ENCODE measurements at places on chromosomes 3 and 15.

DNA sequence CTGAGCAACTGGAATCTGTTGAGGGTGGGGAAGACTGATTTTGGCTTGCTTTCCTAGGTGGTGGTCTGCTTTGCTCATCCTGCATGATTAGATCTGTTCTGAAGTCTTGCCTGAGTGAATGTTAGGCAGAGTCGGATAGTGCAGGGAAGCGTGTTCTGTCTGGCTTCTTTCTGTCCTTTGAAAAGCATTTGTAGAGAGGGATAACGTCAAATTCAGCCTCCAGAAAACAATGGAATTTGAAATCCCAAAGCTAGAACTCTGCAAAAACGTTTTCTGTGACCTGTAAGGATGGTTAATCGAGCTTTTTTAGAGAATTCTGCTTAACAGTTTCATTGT lies 1.4 kb downstream of the GLCE start:
- no peak for DNase-seq

DNA sequence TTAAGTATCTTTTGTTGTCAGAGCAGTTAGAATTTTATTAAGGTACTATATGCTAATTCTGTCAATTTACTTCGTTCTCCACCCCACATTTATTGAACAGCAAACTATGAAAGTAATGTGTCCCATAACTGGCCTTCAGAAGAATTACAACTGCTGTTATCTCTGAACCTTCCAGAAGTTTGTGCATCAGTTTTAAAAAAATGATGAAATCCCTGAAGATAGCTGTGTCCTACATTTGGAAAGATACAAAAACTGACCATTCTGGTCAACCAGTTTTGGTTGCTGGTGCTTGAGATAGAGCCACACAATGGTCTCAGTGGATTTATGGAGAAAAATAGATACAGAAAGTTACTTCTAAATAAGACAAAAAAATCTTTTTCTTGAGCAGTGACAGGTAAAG lies 5.9 kb downstream of the UBE2Q2 start:
- no peak for DNase-seq

- DNase-seq, result no peak
Measured at GRCh38 chr3:47610583-47610982, 31.9 kb upstream of the CSPG5 start.

- no peak for DNase-seq
Measured at GRCh38 chr3:148136816-148137215, 560.9 kb upstream of the AGTR1 start.

- no peak for DNase-seq
Measured at GRCh38 chr15:91102546-91103330, 2.7 kb downstream of the SV2B start.

DNA sequence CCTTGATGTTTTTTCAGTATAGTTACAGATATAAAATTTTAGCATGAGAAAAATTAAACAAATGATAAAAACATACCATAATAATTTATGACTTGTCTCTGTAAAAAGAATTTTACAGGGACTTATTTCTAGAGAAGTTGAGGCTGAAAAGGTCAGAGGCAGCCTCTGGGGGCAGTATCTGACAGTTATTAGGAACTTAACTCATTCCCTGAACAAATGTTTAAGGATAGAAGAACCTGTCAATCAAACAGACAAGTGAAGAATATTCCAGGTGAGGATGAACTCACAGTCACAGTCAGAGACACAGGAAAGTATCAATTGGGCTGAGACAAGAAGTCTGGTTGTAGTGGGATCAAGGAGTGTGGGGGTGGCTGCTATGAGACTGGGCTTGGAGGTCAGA lies 7.3 kb downstream of the MYLK start:
- DNase-seq, result no peak

GRCh38 chr15:44207643-44208042 lies 12.6 kb upstream of the FRMD5 start:
- no peak for DNase-seq

- DNase-seq, result no peak
Measured at GRCh38 chr15:73130830-73131229, 78.6 kb downstream of the NEO1 start.

- DNase-seq, result no peak
Measured at GRCh38 chr15:101193120-101193644, 58.7 kb downstream of the CHSY1 start.

- DNase-seq, result no peak
Measured at GRCh38 chr3:23640471-23641146, 165.1 kb upstream of the UBE2E1 start.

- no peak for DNase-seq
Measured at GRCh38 chr15:76936671-76937070, 5.1 kb downstream of the RCN2 start.

GRCh38 chr3:133542871-133543270 lies 30.6 kb upstream of the CDV3 start:
- no peak for DNase-seq

GRCh38 chr15:82129761-82130160 lies 83.9 kb upstream of the MEX3B start:
- DNase-seq, result no peak

- no peak for DNase-seq
Measured at GRCh38 chr3:121979734-121980449, 42.2 kb downstream of the ILDR1 start.

DNA sequence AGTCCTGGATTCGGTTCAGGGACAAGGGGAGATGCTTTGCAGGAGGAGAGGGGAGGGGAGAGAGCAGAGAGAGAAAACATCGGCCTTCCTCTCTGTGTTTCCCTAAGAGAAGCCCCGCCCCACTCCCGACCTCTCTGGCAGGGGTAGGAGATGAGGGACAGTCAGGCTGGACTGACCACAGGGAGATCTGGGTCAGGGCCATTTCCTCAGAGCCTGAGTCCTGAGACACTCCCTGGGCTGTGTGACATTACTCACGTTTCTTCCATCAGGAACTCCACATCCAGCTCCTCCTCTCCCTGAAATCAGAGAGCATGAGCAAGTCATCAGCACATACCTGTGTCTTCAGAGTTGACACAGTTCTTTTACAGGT lies 9.1 kb downstream of the PLA2G4D start:
- no peak for DNase-seq

- DNase-seq, result no peak
Measured at GRCh38 chr3:104452697-104453096, 914.0 kb upstream of the ALCAM start.

All from GM20000 (cell line).